ENCODE measurements at places on chromosomes 4 and X.

- DNase-seq, result no peak
Measured at GRCh38 chr4:110787707-110788106, 164.8 kb upstream of the PITX2 start.

DNA sequence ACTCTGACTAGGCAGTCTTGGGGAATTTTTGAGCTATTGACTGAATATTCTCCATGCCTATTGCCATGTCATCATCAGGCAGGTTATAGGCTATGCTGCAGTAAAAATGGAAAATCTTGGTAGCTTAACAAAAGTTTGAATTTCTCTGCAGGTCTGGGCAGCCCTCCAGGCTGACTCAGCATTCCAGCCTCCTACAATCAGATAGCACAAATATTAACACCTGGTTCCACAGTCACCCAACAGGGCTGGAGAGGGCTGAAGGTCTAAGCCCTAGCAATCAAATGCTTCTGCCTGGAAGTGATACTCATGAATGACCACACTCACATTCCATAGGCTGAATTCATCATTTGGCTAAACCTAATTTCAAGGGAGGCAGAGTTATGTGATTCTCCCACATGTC lies 9.6 kb upstream of the PPP3CA start:
- DNase-seq, result no peak

DNA sequence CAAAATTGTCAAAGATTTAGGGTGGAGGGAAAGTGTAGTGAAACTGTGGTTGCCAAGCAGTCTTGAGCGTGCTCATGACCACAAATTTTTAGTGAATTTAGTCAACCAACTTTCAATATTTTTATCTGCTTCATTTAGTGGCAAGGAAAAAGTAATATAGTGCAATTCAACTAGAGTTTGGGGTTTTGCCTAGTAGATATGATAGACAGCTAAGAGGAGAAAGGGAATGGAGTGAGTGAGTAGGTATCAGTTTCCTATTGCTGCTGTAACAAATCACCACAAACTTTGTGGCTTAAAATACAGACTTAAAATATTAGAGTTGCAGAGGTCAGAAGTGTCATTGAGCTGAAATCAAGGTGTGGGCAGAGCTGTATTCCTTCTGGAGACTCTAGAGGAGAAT lies 3.7 kb upstream of the CT47C1 start:
- DNase-seq, result no peak

DNA sequence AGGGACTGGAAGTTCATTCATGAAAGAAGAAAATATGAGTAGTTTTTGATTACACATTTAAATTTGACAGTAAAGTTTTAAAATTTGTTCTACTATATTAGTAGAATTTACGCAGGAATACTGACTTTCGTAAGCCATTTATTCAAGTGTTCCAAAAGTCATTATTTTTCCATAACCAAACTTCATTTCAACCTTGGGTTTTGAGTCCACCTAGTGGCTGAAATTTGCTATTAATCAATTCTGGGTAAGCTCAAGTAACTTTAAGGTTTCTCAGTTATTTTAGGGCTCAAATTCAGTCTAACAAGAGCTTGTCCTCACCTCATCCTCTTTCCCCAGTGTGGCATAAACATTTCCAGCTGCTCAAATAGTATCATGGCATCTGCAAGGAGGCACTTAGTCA lies 175.4 kb downstream of the SH3BGRL start:
- DNase-seq, result no peak

GRCh38 chrX:10288373-10288975 lies 131.7 kb downstream of the CLCN4 start:
- DNase-seq, result no peak

- no peak for DNase-seq
Measured at GRCh38 chr4:107906458-107907100, 24.8 kb upstream of the CYP2U1 start.

DNA sequence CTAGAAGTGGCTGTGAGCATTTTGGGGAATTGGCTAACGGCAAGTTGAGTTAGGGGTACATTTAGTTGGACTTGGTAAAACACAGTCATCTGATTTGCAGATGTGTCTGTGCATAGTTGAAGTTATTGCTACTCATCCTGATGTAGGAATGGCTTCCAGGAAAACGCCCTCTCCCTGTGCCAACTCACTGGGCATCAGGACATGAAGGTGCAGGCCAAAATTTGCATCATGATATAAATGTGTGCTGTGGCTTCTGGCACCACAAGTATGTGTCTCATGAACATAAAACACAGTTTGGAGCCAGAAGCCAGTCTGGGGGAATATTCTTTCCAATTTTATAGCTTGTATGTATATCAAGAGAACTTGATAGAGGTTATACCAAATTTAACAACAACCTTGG lies 54.2 kb upstream of the CBR4 start:
- DNase-seq, result no peak

- DNase-seq, result no peak
Measured at GRCh38 chr4:37415845-37416369, 171.4 kb downstream of the NWD2 start.

DNA sequence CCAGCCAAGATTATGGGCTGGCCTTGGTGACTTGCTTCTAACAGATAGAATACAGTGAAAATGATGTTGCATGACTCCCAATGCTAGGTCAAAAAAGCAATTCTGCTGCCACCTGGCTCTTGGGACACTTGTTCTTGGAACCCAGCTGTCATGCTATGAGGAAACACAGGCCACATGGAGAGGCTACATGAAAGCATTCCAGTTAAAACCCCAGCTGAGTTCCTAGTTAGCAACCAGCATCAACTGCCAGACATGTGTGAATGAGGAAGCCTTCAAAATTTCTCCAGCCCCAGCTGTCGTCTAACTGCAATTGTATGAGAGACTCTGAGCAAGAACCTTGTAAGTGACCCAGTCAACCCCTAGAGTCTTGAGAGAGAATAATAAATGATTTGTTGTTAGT lies 105.2 kb upstream of the FGF16 start:
- DNase-seq, result no peak

DNA sequence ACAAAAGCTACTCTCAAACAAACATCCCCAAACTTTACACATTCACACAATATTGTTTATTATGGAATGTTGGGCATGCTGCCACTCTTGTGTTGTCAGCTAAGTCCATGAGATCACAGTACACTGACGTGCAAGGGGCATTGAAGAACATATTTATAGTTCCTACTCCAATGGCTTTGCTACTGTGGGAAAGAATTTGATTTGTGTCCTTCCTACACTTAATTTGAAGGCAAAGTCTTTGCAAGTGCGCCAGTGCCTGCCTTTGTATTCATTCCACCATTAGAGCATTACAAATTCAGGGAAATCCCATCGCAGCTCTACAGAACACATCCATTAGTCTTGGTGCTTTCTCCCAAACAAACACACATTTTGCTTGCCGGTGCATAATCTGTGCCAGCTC lies 45.4 kb upstream of the FTHL17 start:
- DNase-seq, result no peak

DNA sequence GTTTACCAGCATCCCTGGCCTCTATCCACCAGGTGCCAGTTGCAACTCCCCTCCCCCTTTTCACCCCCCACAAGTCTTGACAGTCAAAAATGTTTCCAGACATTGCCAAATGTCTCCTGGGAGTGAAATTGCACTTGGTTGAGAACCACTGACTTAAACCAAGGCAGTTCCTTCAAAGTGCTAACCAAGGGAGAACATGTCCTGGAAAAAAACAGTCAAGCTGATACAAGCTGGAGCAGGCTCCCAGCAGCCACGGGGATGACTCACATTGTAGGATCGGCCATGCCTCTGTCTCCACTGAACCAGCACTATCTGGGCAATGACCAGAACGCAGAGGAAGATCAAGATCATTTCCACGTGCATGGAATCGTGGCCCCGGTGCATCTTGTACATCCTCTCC lies 11.4 kb downstream of the RNF175 start:
- DNase-seq, result no peak

- DNase-seq, result no peak
Measured at GRCh38 chrX:17689971-17690409, 47.3 kb upstream of the SCML1 start.

DNA sequence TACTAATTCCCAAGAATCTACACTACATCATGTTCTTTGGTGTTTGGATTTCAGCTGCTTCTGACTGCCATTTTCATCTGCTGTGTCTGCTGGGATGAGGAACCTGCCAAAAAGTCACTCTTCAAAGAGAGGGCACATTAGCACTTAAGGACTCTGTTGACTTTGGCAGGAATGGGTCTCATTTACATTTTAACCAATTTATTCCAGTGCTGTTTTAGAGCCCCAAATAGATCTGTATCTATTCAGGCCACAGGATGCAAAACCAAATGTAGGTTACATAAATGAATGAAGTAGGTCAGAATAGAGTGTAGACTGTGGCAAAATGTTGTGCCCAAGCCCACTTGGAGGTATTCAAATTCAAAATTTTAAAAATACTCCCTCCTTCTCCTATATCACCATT lies 14.4 kb downstream of the TXK start:
- no peak for DNase-seq

- DNase-seq, result no peak
Measured at GRCh38 chr4:146273204-146273901, 59.0 kb downstream of the REELD1 start.

DNA sequence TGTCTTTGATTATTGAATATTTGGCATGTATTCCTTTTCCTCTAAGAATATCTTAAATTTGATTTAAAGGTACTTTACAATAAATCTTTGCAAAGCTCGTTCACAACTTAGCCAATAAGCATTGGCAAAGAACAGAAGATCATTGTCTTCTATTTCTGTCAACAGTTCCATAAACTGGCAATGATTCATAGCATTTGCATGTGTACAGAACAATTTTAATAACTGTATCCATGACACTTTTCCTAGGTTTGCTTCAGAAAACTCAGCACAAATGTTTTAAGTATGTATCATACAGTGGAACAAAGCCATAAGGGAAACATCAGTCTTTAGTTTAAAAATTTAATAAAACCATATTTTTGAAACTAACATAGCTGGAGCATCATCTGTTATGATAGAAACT lies 462.7 kb upstream of the RPS6KA3 start:
- no peak for DNase-seq

- no peak for DNase-seq
Measured at GRCh38 chr4:110636171-110636679, 13.3 kb upstream of the PITX2 start.

GRCh38 chrX:129092242-129092641 lies 431.0 kb downstream of the SMARCA1 start:
- DNase-seq, result no peak

GRCh38 chrX:15881381-15881897 lies 26.8 kb upstream of the AP1S2 start:
- no peak for DNase-seq

- no peak for DNase-seq
Measured at GRCh38 chr4:151100531-151100930, 1.1 kb downstream of the RPS3A start.

- no peak for DNase-seq
Measured at GRCh38 chrX:141341743-141342142, 99.4 kb upstream of the SPANXC start.

GRCh38 chrX:49291615-49292337 lies 11.7 kb upstream of the GAGE10 start:
- no peak for DNase-seq

GRCh38 chr4:72591547-72592454 lies 22.8 kb upstream of the ADAMTS3 start:
- DNase-seq, result no peak

DNA sequence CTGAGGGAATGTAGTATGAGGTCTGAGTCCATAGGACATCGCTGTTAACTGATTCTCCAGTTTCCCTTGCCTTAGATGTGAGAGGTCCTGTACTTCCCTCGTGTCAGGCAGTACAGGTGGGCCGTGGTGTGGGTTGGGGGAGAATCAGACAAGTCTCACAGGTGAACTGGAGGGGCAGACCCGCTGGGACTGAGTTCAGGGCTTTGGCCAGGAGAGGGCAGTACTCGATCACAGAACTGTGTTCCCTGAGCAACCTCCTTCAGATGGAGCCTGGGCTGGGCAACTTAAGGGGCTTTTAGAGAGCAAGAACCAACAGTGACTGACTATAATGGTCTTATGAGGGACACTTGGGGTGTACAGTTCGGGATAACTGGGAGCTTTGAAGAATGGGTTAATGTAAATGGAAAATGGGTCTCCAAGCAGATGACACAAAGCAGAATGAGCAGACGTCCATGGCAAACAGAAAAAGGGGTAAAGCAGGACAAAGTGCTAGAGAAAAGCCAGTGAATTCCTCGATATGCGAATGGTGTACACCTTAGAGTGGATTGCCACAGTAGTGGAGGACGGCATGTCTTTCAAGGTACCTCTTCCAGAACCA lies 83.6 kb downstream of the CCNG2 start:
- peak; percentile 10 for DNase-seq

- no peak for DNase-seq
Measured at GRCh38 chr4:120432301-120432860, 365.7 kb upstream of the MAD2L1 start.

GRCh38 chrX:103613362-103613890 lies 5.7 kb downstream of the TCEAL3 start:
- DNase-seq, result no peak

DNA sequence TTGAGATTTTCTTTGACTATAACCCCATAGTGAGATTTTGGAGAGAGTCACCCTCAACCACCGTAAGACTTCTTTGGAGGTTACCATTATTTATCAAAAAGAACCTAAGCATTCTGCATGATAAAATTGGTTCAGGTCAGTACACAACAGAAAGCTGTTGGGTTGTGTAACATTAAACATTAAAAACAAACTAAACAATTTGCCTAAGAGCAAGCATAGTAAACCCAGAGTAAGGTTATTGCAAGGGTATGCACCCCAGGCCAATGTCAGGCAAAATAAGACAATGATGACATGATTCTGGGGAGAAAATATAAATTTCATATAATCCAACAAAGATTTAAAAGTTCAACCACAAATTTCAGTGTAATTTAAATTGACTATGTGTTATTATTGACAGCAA lies 472.4 kb downstream of the SH2D1A start:
- DNase-seq, result no peak

- DNase-seq, result no peak
Measured at GRCh38 chr4:142407596-142407995, 438.5 kb downstream of the INPP4B start.

GRCh38 chr4:152606753-152607152 lies 70.9 kb upstream of the FBXW7 start:
- no peak for DNase-seq

GRCh38 chr4:139267301-139267700 lies 12.7 kb downstream of the MGARP start:
- DNase-seq, result no peak

DNA sequence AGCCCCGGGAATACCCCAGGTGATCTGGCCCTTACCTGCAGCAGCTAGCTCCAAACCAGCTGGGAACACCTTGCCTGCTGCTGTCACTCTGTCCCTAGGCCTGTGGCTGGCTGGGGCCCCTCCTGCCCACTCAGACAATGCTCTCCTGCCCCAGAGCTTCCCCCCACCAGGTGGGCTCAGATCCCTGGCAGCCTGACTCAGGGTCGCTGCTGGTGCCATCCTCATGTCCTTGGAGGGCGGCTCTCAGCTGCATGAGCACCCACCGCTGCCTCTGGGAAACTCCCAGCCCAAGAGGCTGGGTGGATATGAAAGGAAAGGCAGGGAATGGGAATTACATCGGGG lies 15.8 kb downstream of the C4orf50 start:
- no peak for DNase-seq

GRCh38 chr4:26197018-26197779 lies 123.6 kb upstream of the RBPJ start:
- peak; percentile 47 for DNase-seq

GRCh38 chrX:136752796-136753195 lies 27.9 kb downstream of the ARHGEF6 start:
- DNase-seq, result no peak

- DNase-seq, result no peak
Measured at GRCh38 chr4:72663828-72664227, 94.8 kb upstream of the ADAMTS3 start.

Measured in stimulated activated CD8-positive, alpha-beta memory T cell treated with anti-CD3 and anti-CD28 coated beads, Interleukin-15, amount 100 ng/mL, for 4 hours (primary cell).